ENCODE measurements at places on chromosomes 16 and 17. TPM values are rescaled to one million over a fixed set of nuclear protein-coding genes. Genes with fewer than 3 reads are reported as not detected.

Gene KRT13
- polyA plus RNA-seq: 0.39 TPM

Gene FBXW10
- 0.03 TPM for polyA plus RNA-seq

Gene G6PC1
- not detected for polyA plus RNA-seq

- no peak for DNase-seq
Observed at GRCh38 chr16:65244787-65245186, 122.9 kb upstream of the CDH11 start.
